Caki2 (cell line): ENCODE measurements at places on chromosomes 5 and 9. TPM values are rescaled to one million over a fixed set of nuclear protein-coding genes. Genes with fewer than 3 reads are reported as not detected.

Gene MATR3
- 150 and 191 TPM in 2 replicates for total RNA-seq

Gene CYLC2
- not detected in 2 replicates for total RNA-seq

Gene GOLGA2
- 44.6 and 79.8 TPM in 2 replicates for total RNA-seq

Gene OGN
- not detected in 2 replicates for total RNA-seq

Gene SLC6A3
- total RNA-seq = not detected in 2 replicates

Gene PROB1
- not detected in 2 replicates for total RNA-seq

Gene FST
- total RNA-seq = not detected in 2 replicates

Gene ORM2
- total RNA-seq = not detected in 2 replicates

DNA sequence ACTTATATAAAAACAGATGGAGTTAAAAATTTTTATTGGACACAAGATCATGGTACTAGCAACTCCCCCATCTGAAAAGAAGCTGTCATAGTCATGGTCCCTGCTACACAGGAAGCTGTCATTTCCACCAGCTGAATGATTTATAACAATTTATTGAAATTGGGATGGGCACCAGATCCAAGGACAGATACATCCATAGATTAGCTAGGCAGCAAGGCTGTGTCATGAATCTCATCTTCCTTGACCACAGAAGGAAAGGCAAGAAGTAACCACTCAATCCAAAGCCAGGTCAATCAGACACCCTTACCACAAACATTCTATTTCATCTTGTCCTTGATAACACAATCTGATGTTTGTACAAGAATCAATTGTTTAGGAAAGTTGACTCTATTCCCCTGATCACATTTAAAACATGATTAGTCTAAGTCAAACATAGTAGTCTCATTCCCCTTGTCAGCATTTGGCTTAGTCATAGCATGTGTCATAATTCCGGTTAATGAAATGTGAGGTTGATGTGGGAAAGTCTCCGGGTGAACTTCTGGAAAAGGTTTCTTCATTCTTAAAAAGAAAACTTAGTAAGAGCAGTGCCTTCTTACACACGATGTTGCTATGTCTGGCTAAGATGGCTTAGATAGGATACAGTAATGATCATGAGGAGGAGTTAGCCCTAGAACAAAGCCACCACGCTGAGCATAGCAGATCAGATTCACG is 462.6 kb upstream of the PAPPA start:
- DNase-seq = peak; percentile 78

DNA sequence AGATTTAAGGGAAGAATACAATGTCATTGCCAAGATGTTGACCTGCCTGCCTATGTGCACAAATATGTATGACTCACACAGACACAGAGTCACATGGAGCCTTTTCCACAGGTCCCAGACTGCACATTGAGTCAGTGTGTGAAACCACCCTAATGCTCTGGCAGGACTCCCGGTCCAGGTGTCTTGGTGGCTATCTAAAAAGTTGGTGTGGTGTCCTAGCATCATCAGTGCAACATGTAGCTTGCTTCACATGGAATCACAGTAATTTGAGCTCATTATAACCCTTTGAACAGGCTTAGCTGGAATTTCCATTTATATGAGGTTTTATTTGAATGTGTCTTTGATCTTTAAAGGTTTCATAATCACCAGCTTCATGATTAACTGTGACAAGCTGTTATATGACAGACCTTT is 10.7 kb downstream of the IFNA5 start:
- DNase-seq = peak; percentile 65

DNA sequence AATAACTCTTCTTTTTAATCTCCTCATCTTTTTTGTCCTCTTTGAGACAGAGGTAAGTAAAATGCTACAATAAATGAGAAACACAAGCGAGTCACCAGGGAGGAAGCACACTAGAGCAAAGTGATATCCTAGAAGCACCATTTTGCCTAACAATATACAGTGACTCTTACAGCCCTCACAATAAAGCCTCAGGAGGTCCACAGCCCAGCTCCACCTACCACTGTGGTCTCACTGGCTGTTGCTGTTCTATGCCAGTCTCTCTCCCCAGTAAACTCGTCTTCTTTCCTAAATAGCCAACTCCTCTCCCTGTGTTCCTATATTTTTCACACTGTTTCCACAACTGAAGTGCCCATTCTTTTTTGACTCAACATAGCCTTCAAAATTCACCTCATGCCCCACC is 44.3 kb downstream of the TNFSF15 start:
- no peak for DNase-seq

GRCh38 chr5:170056561-170057267 is 49.0 kb upstream of the FOXI1 start:
- DNase-seq = no peak

DNA sequence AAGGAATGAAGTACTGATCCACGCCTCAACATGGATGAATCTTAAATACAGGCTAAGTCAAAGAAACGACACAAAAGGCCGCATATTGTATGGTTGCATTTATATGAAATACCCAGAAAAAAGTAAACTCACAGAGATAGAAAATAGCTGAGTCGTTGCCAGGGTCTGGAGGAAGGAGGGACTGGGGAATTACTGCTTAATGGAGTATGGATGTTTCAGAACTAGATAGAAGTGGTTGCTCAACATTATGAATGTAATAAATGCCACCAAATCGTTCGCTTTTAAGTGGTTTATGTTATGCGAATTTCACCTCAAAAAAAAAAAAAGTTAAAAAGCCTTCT is 784 bp upstream of the MSANTD3 start:
- no peak for DNase-seq

DNA sequence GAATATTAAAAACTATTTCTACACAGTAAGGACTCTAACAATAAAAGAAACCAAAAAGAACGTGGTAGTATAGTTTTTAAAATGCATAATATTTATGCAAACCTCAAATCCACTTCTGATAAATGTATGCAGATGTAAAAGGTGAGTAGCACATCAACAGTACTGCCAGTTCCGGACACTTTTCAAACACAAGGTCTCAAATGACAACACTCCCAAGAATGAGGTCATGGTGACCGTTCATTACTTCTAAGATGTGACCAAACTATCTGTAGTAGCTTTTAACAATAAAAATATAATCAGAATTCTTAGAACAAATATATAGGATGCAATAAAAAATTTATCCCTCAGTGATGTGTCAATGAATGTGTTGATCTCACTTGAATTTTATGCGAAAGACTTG is 238.7 kb upstream of the NREP start:
- no peak for DNase-seq

DNA sequence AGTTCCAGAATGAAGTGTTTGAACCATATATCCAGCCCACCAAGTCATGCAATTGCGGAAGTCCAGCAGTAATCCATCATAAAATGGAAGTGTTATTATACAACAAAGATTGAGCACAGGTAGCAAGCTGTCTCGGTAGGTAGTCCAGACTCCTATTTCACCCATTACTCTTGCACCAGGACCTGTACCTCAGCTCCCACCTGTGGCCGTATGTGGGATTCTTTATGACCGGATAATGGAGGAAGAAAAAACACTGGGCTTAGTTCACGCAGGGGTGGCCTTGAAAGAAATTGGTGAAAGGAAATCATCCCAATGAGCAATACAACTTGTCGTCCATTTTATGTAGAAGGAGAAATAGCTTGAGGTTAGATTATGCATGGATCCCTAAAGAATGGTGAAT is 216.3 kb downstream of the ESM1 start:
- no peak for DNase-seq

DNA sequence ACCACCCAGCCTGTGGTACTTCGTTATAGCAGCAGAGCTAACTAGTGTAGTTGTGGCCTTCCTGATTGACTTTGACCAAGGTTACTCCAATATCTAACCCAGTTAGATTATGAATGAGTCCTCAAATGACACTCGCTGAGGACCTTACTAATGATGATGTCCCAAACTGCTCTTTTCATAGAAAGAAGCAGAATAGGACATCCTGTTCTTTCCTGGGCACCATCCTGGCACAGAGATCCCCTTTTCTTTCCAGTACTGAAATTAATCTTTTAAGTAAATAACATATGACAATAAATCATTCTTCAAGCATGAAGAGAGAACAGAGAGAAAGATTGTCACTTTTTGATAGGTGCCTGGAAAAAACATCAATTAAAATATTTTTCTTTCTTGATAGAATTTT is 26.7 kb upstream of the SPINK14 start:
- no peak for DNase-seq

- no peak for DNase-seq
Measured at GRCh38 chr5:172952034-172952511, 7.2 kb upstream of the RPL26L1 start.

- no peak for DNase-seq
Measured at GRCh38 chr9:9299134-9299533, 1313.7 kb downstream of the PTPRD start.

DNA sequence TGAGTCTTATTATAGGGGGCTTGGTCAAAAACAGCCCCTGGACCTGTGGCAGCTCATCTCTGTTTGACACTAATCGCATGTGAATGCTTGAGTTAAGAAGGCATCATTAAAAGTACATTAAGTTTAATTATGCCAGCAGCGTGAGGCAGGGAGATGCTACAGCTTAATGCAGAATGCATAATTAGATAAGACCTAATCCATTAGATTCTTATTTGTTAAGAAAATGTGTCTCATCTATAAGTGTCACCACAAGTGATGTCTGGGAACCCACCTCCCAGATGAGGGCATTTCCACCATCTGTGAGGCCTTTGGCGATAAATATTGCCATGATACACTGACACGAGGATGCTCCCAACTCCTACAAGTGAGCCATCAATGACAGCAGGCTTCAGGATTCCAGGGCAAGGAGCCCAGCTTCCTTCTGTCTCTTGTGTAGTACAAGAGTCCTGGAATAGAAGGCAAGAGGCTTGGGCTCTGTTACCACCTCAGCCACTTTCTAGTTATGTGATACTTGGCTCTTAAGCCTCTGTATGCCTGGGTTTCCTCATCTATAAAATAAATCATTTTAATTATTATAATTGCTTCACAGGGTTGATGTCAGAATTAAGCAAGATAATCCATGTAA is 202.7 kb downstream of the FAM114A2 start:
- DNase-seq = no peak

- DNase-seq = no peak
Measured at GRCh38 chr9:129352146-129352865, 174.2 kb upstream of the IER5L start.

DNA sequence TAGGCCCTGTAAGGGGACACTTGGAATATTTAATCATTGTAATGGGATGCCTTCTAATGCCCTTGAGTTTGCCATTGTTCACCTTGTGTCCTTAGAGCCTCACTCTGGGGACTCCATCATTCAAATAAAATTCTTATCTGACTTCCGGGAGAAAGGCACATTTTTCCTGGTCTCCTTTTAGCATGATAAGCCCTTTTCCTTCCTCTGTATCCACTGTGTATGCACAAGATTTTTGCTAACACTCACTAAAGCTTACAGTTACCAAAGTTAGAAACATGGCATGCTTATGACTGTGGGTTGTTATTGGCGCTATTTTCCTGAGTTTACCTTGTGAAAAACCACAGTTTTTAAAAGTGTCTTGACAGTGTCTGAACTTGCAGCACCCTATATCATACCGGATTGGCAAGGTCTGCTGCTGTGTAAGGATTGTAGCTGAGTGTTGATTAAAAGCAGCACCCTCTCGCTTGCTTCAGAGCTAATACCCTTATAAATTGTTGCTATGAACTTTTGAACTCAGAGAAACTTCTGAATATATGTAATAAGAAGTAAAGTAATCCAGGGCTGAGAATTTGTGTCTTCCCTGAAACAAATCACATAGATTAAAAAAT is 46.4 kb downstream of the SNCAIP start:
- DNase-seq = no peak

DNA sequence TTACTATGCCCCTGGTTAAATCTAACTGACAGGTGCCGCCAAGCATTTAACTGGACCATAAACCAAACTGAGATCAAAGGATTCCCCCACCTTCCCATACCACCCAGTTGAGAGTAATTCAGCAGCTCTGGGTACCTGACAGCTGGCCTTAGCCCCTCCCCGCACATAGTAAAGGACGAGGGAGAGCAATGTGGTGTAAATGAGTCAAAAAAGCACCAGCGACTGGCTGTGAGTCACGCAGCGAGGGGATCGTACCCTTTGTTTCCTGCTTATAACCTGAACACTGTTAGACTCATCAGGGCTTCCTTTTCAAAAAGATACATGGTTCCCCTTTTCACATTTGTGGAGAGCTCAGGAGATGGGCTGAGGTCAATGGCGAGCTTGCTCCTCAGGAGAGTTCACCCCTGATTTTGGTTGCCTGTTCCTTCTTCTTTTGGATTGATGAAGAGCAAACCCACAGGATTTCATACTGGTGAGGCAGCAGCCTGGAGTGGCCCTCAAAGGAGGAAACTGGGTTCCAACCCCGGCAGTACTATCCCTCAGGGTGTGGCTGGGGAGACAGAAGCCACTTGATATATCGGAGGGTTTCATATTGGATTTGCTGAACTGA is 71.5 kb downstream of the ANKRD33B start:
- DNase-seq = no peak

DNA sequence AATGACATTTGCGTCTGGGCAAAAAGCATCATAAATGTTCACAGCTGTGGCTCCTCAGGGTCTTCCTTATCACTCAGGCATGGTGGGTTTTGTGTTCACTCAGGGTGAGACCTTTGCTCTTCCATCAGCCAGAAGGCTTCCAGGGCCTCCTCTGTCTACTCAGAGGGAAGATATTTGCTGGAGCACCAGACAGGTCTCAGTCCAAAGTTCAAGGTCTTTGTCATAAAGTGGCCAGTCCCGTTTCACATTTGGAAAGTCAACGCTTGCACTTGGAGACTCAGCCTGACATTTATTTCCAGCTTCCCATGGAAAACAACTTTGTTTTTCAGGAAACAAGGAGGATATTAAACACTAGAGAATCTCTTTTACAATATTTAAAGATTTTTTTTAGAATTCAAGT is 12.2 kb upstream of the CARTPT start:
- DNase-seq = no peak

DNA sequence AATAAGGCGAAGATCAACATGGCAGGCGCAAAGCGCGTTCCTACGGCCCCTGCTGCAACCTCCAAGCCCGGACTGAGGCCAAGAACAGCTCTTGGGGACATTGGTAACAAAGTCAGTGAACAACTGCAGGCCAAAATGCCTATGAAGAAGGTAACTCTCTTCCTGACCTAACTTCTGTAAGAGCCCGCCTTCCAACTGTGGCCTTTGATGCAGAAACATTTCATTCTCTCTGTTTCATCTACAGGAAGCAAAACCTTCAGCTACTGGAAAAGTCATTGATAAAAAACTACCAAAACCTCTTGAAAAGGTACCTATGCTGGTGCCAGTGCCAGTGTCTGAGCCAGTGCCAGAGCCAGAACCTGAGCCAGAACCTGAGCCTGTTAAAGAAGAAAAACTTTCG is 979 bp downstream of the CCNB1 start:
- DNase-seq = no peak
